NCI-H1105 (cell line): ENCODE measurements at places on chromosomes 7 and 10.

DNA sequence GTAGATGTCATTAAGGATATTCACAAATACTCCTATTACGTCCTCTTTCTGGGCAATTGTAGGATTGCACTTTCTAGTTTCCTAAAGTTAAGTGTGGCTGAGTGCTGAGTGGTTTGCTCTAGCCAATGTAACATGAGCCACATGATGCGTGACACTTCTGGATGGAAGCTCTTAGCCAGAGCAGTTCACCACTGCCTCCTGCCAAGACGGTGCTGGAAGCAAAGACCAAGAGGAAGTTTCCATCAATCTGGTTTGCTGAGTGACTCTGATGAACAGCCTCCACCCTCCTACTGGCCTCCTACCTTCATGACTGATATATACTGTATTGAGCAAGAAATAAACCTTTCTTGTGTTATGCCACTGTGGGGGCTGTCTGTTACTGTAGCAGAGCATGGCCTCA, 318.1 kb downstream of the KCNMA1 start:
- no peak for DNase-seq

DNA sequence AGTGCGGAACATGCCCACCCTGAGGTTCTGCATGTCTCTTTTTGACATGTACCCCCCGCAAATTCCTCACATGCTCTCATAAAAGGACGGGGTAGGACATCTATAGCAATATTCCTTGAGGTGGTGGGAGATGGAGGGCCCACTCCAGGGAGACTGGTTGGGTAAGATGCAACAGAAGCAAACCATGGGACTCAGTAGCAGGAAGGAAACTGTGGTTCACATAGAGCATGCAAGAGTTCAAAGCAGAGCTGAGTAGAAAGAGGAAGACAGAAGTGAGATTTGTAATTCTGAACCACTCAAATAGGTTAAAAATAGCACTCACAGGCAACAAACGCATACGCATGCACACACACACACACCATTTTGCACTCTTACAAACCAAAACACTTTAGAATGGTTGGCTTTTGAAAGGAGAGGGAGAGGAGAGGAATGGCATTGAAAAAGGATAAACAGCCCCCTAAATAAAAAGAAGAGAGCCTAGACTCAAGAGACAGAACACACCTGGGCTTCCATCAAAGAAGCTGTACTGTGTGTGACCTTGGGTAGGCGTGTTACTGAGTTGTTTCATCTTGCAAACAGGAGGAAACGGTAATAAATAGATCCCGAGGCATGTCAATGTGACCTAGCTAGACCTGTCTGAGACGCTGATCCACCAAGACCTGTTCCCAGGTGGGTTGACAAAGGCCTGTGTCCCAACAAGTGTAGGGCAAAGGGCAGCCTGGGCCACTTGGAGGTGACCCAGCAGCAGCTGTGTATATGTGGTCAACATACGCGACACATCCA, 77.6 kb upstream of the LRRC4 start:
- DNase-seq, result no peak

GRCh38 chr7:140196361-140197217, 19.8 kb upstream of the KDM7A start:
- no peak for DNase-seq

DNA sequence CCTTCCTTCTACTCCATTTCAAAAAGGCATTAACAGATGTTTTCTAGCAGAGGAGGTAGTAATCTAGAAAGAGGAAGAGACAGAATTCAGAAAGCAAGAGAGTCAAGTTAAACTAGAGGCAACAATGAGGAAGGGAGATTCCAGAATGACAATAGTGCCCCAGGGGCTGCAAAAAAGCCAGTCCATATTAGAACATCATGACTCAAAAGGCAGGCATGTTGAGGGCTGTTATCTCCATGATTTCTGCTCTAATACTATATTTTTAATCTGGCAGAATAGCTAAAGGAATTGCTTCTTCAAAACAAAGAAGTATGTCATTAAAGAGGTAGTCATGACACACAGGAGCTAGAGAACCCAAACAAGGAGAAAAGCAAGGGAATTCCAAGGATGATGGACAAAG, 599.6 kb downstream of the INHBA start:
- no peak for DNase-seq

DNA sequence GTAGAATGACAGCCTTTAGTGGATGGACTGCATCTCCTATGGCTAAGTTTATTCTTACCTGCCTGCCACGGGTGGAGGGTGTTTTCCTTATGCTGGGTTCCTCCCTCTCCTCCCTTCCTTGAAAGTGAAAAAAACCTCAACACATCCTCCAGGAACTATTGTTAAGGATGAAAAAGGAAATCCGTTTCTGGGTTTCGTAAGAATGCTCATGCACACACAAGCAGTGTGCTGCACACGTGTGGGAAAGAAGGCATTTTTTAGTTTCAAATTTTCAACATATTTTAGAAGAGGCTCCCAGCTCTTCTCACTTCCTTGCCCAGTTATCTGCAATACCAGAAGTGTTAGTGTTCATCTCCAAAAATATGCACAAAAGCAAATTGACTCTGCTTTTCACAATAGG, 90.6 kb downstream of the FAM171A1 start:
- DNase-seq, result no peak

- peak; percentile 50 for DNase-seq
Observed at GRCh38 chr7:19747740-19748339, 25.6 kb downstream of the TMEM196 start.

GRCh38 chr7:79528421-79528820, 75.0 kb upstream of the MAGI2 start:
- no peak for DNase-seq
